ENCODE measurements at places on chromosomes 6 and 20.

- peak; percentile 50 for DNase-seq
Measured at GRCh38 chr6:127606131-127606562, 29.2 kb downstream of the C6orf58 start.

- DNase-seq, result no peak
Measured at GRCh38 chr20:61775423-61775822, 290.3 kb downstream of the TAF4 start.

- DNase-seq, result no peak
Measured at GRCh38 chr6:90375681-90376439, 79.2 kb upstream of the BACH2 start.

- DNase-seq, result no peak
Measured at GRCh38 chr6:20159098-20159497, 53.2 kb downstream of the MBOAT1 start.

DNA sequence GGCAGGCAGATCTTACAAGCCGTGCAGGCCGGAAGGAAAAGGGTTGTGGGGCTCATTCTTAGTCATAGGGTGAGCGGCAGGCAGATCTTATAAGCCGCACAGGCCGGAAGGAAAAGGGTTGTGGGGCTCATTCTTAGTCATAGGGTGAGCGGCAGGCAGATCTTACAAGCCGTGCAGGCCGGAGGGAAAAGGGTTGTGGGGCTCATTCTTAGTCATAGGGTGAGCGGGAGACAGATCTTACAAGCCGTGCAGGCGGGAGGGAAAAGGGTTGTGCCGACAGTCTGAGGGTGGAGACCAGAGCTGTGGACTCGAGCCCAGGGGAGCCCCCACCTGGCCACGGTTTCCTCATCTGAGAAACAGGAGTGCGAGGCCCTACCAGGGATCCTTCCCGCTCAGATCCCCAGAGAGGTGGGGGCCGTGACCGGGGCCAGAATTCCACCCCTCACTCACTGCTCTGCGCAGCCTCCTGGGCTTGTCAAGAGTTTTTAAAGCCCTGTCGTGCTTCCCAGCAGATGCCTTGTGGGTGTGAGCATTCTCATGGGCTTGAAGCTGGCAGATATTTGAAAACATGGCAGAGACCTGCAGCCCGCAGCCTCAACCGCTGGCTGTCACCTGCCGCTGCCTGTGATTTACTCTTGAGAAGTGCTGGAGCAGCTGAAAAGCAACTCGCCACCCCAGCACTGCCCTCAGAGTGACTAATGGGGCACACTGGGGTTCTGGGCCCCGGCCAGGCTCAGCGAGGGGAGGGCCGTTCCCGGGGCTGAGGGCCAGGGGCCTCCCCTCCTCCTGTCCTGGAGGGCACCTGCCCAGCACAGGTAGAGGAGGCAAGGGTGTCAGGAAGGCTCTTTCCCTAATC lies 31.9 kb downstream of the NTSR1 start:
- DNase-seq, result no peak

DNA sequence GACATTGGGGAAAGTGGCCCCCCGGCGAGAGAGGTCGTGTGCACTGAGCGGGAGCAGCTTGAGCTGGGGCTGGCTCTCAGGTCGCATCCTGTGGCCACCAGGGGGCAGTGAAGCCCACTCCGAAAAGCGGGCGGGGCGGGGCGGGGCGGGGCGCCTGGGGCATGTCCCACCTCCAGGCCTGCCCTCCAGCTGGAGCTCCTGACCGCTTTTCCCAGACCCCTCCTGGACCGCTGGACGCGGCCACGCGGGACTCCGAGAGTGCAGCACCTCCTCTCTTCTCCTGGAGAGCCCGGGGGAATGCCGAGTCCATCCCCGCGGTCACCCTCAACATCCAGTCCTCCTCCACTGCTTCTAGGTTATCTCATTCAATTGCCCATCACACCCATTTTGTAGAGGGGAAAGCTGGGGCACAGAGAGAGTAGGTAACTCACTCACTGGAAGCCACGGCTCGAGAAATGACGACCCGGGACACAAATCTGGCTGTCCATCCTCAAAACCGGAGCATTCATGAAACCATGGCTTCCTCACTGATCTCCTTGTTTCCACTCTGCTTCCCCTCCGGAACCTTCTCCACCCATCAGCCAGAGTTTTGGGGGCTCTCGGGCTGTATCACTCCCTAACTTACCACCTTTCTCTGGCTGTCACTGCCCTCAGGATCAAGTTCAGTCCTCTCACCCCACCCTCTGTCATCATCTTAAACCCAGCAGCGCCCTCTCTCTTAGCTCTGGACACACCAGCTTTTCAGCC lies 24.1 kb downstream of the COX4I2 start:
- peak; percentile 89 for DNase-seq
